A549 treated with CORT108297 at 1 μM for 4 hours (cell line): ENCODE measurements at places on chromosomes 13 and 19. TPM values are rescaled to one million over a fixed set of nuclear protein-coding genes. Genes with fewer than 3 reads are reported as not detected.

Gene CCDC8
- total RNA-seq = 0.02 TPM in 1 of 5 replicates, not detected in the others

Gene CRLF1
- 2.5 to 6.0 TPM (median 4.5 TPM) in 5 replicates for total RNA-seq

Gene ZNF497
- 0.98 to 1.7 TPM (median 1.5 TPM) in 5 replicates for total RNA-seq

Gene DUS3L
- 30.3 to 35.2 TPM (median 33.8 TPM) in 5 replicates for total RNA-seq

Gene TUBA3C
- not detected in 5 replicates for total RNA-seq

Gene PEAK3
- total RNA-seq = not detected in 5 replicates

Gene ZNF865
- total RNA-seq = 7.3 to 13.8 TPM (median 12.5 TPM) in 5 replicates

Gene IZUMO2
- not detected in 5 replicates for total RNA-seq

Gene NLRP4
- not detected in 5 replicates for total RNA-seq

Gene MAST1
- total RNA-seq = 1.5 to 2.0 TPM (median 1.9 TPM) in 5 replicates

Gene KLK14
- 0.35 to 0.44 TPM (median 0.39 TPM) in 5 replicates for total RNA-seq

Gene WDR18
- 41.6 to 74.7 TPM (median 68.5 TPM) in 5 replicates for total RNA-seq

Gene SELENOW
- total RNA-seq = 96.0 to 171 TPM (median 161 TPM) in 5 replicates

Gene PEG3
- total RNA-seq = not detected in 5 replicates

Gene IGSF23
- total RNA-seq = 0.23 to 0.57 TPM (median 0.32 TPM) in 5 replicates

Gene POU2F2
- total RNA-seq = 0.27 to 0.69 TPM (median 0.58 TPM) in 5 replicates

Gene CEACAM4
- not detected in 5 replicates for total RNA-seq

Gene SLAIN1
- 0.38 to 1.0 TPM (median 0.58 TPM) in 5 replicates for total RNA-seq

Gene ZNF793
- total RNA-seq = 0.05 TPM in 2 of 5 replicates, not detected in the others

Gene ADGRE2
- total RNA-seq = 0.46 to 1.0 TPM (median 0.80 TPM) in 5 replicates

Gene GTF2F1
- total RNA-seq = 57.1 to 59.8 TPM (median 58.7 TPM) in 5 replicates

Gene PNMA8A
- total RNA-seq = 9.6 to 11.5 TPM (median 10.9 TPM) in 5 replicates

Gene ZNF442
- total RNA-seq = not detected in 5 replicates

Gene ADM5
- total RNA-seq = 3.4 to 6.5 TPM (median 6.0 TPM) in 5 replicates

Gene ZNF567
- 7.5 to 10.2 TPM (median 8.5 TPM) in 5 replicates for total RNA-seq

Gene FFAR3
- total RNA-seq = not detected in 5 replicates

Gene TMEM150B
- not detected in 5 replicates for total RNA-seq

Gene TMEM238
- total RNA-seq = 1.6 to 11.1 TPM (median 8.6 TPM) in 5 replicates

Gene KLK8
- total RNA-seq = not detected in 5 replicates

Gene FLT1
- total RNA-seq = 0.01 to 0.04 TPM in 2 of 5 replicates, not detected in the others

Gene TRPC4
- total RNA-seq = 0.01 to 0.08 TPM (median 0.05 TPM) in 4 of 5 replicates, not detected in the other

Gene PSG7
- 0.04 to 0.07 TPM (median 0.05 TPM) in 3 of 5 replicates, not detected in the others for total RNA-seq

Gene FGF14
- total RNA-seq = 0.12 TPM in 1 of 5 replicates, not detected in the others
